ENCODE measurements at places on chromosomes 6 and 20.

- no peak for DNase-seq
Observed at GRCh38 chr6:82083646-82084045, 163.9 kb downstream of the IBTK start.

GRCh38 chr6:55726144-55726543, 147.2 kb upstream of the HMGCLL1 start:
- no peak for DNase-seq

GRCh38 chr6:149967591-149967990, 3.8 kb downstream of the ULBP1 start:
- no peak for DNase-seq

DNA sequence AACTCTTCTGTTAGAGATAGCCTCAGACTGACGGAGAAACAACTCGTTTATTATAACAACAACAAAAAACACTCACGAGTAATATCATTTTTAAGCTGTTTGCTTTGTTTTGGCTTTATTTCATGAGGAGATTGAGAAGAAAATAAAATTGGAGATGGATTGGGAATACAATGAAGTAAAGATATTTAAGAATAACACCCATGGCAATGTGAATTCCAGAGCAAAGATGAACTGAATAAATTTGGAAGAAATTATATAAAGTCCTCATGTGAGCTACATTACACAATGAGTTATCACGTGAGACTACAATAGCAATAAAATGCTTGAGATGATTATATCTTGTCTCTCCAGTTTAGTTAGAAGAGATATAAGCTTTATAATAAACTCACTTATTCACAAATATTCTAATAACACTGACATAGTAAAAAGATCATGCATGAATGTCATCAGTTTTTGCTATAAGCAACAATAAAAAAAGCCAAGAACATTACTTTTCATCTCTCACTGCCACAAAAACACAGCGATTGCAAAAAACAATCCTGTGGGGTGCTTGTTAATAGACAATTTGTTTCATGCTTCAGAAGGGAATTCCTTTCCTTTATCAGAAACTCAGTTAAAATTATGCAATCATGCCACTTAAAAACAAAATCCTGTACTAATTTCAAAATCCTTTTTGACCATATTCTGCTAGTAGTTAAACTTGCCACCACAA, 696.7 kb upstream of the MARCKS start:
- DNase-seq: no peak

- no peak for DNase-seq
Observed at GRCh38 chr20:59598625-59599310, 5.6 kb upstream of the PHACTR3 start.

- no peak for DNase-seq
Observed at GRCh38 chr6:78670802-78671201, 196.5 kb upstream of the IRAK1BP1 start.

GRCh38 chr20:2804852-2805688, 4.6 kb upstream of the CPXM1 start:
- no peak for DNase-seq

DNA sequence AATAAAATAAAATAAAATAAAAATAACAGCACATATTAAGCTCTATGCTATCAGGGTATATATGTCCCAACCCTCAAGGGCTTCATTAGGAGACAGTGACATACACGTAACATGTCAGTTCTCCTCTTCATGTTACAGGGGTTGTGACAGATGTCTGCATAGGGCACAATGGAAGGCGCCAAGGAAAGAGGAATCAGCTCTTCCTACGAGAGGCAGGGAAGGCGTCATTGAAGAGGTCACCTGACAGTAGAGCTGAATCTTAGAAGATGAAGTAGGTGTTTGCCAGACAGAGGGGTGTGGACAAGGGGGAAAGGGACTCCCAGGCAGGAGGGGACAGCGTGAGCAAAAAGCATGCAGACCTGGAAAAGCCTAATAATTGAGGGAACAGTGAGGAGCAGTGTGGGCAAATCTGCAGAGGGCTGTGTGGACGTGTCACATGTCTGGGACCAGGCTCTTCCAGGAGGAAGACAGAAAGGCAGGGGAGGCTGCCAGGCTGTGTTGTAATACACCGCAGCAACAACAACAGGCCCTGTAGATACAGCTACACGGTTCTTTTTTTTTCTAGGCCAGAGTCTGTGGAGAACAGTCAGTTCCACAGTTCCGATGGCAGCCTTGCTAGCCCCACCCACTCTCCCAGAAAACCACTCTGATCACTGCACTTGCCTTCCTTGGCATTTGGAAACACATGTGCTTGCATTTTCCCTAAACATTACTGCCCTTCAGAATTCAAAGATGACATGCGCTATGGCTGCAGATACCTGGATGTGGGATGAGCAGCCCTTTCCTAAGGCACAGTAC, 2.5 kb upstream of the FKBP5 start:
- no peak for DNase-seq

DNA sequence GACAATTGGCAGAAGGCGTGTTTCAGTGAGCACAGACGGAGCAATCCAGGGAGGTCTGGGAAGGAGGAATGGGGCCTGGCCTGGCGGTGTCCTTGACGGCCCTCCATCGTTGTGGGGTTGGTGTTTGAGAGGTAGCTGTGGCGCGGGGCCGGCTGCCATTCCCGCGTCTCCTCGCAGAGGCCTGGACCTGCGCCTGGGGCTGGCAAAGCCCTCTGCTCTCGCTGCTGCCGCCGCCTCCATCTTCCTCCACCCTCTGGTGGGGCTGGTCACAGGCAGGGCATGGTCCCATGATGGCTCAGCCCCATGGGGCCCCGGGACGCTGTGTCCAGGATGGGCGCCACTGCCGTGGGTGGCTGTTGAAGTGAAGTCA, 7.6 kb downstream of the OSBPL2 start:
- DNase-seq: no peak
